ENCODE measurements at places on chromosomes 6 and 20.

DNA sequence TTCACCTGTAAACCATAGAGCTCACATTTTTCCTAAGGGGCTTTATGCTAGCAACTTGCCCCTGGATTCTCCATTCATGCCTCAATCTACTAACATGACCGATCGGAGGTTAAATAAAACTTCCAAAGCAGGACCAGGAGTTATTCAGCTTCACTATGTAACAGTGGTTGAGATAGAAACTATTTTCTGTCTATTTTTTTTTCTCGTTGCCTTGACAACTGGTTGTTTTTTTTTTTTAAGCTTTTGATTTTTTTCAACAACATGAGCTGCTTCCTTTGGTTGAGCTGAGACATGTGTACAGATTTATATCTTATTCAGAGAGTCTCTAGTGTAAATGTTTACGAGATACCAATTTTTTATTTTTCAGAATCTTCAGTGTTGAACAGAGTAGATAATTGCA is 85.7 kb downstream of the SHLD1 start:
- no peak for DNase-seq

- DNase-seq: no peak
Observed at GRCh38 chr6:31114970-31115849, 610 bp downstream of the PSORS1C1 start.

GRCh38 chr6:54935739-54936138 is 89.2 kb downstream of the FAM83B start:
- DNase-seq: no peak

GRCh38 chr6:15065261-15065989 is 180.4 kb upstream of the JARID2 start:
- DNase-seq: no peak

DNA sequence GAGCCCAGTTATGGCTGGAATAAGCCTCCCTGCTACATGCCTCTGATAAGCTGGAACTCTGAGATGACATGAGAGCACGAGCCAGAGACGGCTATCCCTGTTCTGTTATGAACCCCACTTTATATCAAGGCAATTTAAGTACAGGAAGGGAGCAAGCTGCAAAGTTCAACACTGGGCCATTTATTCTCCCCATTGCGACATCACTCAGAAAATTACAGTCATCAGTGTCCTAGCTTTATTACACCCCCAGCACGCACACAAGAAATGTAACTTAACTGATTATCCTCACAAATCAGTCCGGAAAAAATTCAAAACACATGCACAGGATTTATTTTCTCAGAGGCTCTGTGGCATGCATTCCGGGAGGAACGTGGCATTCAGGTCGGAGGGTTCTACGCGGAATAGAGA is 125.3 kb upstream of the SLC2A12 start:
- no peak for DNase-seq

GRCh38 chr6:166957087-166957804 is 896 bp upstream of the RNASET2 start:
- DNase-seq: no peak

GRCh38 chr6:12327391-12327790 is 37.2 kb downstream of the EDN1 start:
- no peak for DNase-seq

DNA sequence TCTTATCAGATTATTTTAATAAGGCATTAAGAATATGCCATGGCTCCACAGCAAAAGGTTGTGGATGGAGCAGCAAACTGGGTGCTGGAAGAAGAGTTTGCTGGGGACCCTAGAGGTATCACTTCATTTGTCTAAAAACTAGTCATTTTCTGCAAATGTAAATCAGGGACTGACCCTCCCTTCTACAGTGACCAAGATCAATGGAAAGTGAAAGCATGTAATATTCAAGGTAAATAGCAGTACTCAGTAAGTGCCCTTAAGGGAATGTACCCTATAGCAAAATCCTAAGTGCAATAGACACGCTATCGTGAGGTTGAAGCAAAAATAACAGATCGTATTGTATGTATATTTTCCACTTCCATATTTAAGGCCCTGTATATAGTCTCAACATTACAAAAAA is 38.7 kb downstream of the TRDN start:
- DNase-seq: no peak

GRCh38 chr6:149268146-149268545 is 49.4 kb upstream of the TAB2 start:
- DNase-seq: no peak

DNA sequence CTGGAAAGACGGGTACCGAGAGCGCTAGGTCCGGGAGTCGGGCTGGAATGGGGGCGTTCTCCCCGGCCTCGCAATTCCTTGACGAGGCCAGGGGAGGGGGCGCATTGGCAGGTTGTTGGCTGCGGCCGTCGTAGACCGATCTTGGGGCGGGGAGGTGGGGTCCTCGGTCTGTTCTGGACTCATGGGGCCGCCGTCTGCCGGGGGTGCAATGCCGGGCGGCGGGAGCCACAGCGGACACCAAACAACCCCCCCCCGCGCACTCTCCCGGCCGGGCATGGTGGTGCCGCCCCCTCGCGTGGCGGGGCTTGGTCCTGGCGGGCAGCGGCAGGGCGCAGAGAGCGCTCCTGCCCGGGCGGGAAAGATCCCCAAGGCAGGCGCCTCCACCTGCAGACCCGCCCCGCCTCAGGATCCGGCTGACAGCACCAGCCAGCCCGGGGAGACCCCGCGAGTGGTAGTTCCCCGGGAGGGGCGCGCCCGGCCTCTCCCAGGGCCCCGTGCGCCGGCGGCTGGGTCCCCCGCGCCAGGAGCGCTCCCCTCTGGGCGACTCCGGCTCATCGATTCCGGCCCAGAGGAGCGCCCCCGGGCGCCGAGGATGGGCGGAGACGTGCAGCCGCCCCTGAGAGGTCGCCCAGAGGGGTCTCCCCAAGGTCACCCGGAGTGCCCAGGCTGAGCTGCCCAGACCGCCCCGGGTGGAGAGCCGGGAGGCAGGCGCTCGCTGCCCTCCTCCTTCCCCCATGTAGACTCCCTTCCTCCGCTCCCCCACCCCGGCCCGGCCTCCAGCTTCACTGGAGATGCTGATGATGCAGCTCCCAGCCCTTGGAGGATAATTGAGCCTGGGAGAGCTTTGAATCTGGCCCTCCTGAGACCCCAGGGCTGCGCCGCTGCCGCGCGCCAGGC is 709 bp downstream of the PPP1R16B start:
- no peak for DNase-seq

DNA sequence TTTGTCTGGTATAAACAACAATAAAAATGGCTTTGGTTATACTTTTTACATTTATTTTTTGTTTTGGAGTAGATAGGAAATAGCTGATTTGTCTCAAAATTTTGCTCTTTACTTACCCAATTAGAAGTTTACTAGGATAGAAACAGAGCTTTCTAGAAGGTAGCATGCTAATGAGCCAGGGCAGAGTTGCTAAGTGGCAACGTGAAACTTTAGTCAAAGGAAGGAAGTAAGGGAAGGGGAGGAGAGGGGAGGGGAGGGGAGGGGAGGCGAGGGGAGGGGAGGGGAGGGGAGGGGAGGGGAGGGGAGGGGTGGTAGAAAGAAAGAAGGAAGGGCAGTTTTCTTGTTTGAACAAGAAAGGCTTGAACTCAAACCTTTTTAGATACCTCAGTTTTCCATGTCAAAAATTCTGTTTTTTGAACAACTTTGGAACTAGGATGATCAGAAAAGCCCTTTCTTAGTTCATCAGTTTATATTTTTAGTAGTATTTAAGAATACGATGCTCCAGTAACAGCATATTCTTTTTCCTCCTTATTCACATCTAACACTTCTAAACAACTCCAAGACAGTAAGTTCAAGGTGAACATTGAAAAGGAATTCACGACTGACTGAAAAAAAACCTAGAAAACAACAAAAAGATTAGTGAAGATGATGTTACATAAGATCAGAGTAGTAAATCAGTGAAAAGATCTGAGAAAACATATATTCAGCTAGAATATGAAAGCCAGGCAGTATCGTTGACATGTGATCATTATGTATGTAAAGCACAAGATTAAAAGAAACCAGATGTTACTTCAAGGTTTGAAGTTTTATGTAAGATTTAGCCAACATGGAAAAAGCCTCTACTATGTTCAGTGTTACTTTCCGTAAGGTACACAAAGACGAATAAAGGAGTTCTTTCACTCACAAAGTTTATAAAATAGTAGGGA is 263.4 kb downstream of the ARHGAP18 start:
- no peak for DNase-seq

GRCh38 chr6:81063891-81064290 is 688.6 kb downstream of the TENT5A start:
- no peak for DNase-seq

- DNase-seq: no peak
Observed at GRCh38 chr6:131136021-131136786, 937 bp downstream of the AKAP7 start.

DNA sequence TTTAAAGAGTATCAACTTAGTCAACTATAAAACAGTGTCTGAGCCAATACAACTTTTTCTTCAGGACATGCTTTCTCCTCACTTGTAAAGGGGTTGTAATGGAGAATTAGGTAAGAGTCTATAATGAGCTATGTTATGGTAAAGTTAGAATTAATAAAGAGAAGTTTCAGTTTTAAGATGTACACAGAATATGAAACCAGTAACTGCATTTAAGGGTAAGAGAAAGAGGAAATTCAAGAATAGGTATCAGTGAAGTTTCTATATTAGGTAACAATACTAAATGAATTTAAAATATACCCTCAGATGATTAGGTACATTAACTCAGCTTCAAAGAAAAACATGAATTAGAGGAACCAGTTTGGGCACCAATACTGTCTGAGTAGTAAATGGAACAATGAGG is 1444.3 kb upstream of the ADGRB3 start:
- DNase-seq: no peak
